ENCODE measurements at places on chromosomes 1 and 21.

- no peak for DNase-seq
Measured at GRCh38 chr21:34202553-34203372, 129.4 kb downstream of the MRPS6 start.

DNA sequence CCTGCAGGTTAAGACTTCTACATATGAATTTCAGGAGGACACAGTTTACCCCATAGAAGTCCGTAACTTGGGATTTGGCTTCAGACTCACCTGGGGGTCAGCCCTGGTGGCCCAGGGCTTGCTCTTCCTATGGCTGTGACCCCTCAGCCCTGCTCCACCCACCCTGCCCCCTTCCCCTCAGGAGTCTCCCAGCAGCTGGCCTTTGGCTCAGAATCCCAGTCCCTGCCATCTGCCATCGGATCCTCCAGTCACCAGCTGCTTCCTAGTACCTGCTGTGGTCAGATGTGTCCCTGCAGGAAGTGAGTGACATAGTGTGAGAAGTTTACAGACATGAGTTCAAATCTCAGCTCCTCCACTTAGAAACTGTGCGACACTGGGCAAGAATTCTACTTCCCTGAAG, 332.6 kb downstream of the NPHP4 start:
- no peak for DNase-seq

DNA sequence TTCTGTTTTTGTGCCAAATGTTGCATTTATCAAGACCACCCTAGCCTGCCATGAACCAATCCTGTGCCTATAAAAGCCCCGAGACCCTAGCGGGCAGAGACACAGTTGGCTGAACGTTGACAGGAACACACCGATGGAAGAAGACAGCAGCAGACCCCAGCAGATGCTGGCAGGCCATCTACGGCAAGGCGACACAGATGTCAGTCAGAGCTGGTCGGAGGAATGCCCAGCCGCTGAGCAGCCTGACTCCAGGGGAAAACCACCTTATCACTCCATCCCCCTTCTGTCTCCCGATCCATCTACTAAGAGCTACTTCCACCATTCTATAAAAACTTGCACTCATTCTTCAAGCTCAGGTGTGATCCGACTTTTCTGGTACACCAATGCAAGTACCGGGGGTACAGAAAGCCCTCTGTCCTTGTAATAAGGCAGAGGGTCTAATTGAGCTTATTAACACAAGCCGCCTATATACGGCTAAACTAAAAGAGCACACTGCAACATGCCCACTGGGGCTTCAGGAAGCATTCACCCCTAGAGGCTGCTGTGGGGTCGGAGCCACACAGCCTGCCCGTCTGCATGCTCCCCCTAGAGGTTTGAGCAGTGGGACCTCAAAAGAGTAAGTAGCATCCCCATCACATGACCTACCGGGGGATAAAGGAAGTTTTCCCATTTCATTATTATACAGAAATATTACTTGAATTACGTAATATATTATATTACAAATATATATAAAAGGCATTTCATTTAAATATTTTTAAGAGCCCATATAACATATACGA, 1156.3 kb upstream of the B3GALT2 start:
- DNase-seq: no peak

GRCh38 chr1:206722751-206723461, 38.2 kb downstream of the MAPKAPK2 start:
- DNase-seq: no peak

- no peak for DNase-seq
Measured at GRCh38 chr1:223378754-223379153, 14.5 kb upstream of the CCDC185 start.

DNA sequence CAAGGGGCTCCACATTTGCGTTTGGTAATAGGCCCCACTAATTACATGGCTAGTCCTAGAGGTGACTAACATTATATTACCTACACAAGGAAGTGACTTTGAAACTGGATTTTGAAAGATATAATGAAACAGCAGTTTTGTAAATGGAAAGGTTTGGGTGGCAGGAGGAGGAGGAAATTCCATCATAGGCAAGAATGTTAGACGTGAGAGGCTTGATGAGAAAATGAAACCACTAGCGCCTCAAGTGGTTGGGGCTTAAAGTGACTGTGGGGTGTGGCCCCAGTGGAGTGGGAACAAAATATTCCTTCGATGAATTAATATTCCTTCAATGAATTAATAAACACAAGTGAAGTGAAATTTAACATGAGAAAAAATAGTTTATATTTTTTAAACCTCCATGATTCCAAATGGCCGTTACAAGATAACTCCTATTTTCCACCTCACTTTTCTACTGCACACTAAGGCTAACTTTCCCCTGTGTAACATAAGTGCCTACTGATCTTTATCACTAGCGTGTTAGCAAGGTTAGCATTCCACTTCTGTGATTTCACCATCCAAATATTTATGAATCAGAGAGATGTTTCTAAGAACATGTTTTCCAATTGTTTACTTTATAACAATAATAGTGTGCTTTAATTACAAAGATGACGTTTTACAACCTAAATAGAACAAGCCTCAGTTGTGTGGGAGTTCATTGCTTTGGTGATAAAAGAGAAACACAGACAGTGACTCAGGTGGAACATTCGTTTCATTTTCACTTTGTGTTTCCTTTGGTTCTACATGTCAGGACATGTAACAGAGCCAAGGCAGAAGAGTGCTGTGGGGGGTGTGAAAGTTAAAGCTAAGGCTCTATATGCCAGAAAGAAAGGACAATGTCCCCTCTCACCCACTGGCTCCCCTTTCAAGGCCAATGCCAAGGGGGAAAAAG, 12.5 kb upstream of the ATF3 start:
- peak; percentile 55 for DNase-seq

- DNase-seq: no peak
Measured at GRCh38 chr1:108624069-108624468, 36.8 kb downstream of the HENMT1 start.

- no peak for DNase-seq
Measured at GRCh38 chr21:33811167-33812010, 104.2 kb downstream of the ATP5PO start.

- no peak for DNase-seq
Measured at GRCh38 chr1:3066250-3066711, 2.7 kb upstream of the PRDM16 start.

GRCh38 chr21:38968887-38969543, 163.3 kb downstream of the ETS2 start:
- no peak for DNase-seq

GRCh38 chr1:184709418-184709817, 45.2 kb downstream of the EDEM3 start:
- no peak for DNase-seq

DNA sequence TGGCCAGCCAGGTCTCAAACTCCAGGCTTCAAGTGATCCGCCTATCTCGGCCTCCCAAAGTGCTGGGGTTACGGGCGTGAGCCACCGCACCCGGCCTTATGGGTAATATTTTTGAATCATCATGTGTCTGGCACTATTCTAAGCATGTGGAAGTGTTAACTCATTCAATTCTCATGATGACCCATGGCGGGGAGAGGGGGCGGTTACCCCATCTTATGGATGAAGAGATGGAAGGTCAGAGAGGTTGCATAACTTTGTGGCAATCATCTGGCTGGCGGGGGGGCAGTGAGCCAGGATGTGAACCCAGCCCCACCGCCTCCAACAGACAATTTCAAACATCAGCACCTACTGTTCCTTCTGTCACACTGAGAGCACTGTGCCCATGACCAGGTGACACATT, 11.5 kb upstream of the TAS1R2 start:
- no peak for DNase-seq

DNA sequence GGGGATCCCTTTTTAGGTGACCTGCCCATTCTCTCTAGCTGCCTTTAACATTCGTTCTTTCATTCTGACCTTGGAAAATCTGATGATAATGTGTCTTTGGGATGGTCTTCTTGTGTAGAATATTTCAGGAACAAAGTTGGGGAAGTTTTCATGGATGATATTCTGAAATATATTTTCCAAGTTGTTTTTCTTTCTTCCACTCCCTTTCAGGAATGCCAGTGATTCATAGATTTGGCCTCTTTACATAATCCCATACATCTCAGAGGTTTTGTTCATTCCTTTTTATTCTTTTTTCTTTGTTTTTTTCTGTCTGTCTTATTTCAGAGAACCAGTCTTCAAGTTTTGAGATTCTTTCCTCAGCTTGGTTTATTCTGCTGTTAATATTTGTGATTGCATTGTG, 13.9 kb upstream of the SCMH1 start:
- no peak for DNase-seq

GRCh38 chr21:22855581-22855980, 1857.4 kb downstream of the NCAM2 start:
- no peak for DNase-seq

DNA sequence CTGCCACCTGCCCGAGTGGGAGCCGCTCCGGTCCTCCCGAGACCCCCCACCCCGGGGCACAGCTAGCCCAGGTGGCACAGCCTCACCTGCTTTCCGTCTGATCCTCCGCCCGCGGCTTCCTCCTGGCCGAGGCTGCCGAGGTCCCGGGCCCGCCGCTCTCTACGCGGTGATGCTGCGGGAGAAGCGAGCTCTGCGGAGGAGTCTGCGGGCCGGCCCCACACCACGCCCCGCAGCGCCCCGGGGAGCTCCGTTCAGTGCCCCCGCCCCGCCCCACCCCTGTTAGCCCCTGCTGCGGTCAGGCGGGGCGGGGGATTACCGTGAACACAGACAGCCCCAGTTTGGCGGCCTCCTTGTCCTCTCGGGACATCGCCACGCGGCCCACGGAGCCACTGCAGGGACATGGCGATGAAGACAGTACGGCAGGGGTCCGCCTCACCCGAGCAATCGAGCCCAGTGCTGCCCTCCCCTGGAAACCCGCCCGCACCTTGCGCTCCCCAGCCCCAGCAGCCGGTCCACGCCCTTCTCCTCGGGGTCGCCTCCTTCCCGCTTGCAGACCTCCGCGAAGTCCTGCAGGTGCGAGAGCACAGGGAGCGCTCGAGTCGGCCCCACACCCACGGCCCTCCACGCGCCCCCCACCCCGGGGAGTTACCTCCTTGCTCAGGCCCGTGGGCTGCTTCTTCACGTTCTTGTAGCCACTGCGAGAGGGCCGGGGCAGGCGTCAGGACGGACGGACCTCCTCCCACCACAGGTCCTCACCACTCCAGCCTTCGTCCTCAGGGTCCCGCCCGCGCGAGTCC, 933 bp downstream of the C1orf35 start:
- DNase-seq: peak; percentile 56

DNA sequence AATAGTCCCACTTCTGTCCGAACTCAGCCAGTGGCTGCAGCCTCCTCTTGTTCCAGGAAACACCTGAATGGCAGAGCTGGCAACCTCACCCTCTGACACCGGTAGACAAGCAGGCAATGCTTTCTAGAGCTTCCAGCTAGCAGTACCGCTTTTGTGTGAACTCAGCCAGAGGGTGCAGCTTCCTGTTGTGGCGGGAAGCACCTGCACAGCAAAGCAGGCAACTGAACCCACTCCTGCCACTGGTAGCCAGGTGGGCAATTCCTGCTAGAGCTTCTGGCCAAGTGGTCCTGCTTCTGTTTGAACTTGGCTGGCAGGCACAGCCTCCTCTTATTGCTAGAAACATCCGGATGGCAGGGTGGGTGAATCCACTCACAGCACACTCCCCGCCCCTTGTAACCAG, 40.1 kb upstream of the TMPRSS15 start:
- no peak for DNase-seq

GRCh38 chr1:200005165-200005564, 22.3 kb upstream of the NR5A2 start:
- DNase-seq: no peak

- DNase-seq: no peak
Measured at GRCh38 chr1:162248854-162249535, 127.7 kb downstream of the SPATA46 start.

- no peak for DNase-seq
Measured at GRCh38 chr1:110616587-110616986, 10.4 kb upstream of the KCNA2 start.

DNA sequence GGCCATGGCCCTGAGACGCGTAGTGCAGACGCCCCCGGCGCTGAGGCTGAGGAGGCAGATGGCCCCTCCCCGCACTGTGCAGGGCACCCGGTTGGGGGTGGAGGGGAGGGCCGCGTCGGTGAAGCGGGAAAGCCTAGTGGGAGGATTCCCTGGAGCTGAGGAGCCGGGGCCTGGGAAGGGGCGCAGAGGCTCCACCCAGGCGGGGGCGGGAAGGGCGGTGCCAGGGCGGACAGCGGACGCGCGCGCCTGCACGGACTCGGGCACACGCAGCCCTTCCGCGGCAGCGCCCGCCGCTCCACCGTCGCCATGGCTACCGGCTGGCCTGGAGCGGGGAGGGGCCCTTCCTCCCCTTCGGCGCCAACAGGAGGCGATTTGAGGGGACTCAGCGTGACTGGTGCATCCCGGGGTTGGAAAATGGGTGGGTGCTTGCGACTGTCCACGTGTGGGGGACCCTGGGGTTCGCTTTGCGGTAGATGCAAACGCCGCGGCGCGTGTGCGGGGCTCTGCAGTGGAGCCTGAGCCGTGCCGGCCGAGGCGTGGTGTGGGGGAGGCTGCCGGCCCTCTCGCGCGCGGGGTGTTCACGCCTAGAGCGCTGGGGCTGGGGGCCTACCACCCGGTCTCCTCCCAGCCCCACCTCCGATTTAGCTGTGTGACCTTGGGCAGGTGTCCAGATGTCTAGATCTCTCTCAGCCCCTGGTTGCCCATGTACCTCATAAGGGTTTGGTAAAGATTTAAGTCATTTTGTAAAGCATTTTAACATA, 35.1 kb downstream of the PTPRF start:
- DNase-seq: no peak

GRCh38 chr1:29460041-29460610, 223.8 kb downstream of the PTPRU start:
- DNase-seq: no peak
